HFFc6 (cell line): ENCODE measurements at places on chromosomes 7 and 10. TPM values are rescaled to one million over a fixed set of nuclear protein-coding genes. Genes with fewer than 3 reads are reported as not detected.

DNA sequence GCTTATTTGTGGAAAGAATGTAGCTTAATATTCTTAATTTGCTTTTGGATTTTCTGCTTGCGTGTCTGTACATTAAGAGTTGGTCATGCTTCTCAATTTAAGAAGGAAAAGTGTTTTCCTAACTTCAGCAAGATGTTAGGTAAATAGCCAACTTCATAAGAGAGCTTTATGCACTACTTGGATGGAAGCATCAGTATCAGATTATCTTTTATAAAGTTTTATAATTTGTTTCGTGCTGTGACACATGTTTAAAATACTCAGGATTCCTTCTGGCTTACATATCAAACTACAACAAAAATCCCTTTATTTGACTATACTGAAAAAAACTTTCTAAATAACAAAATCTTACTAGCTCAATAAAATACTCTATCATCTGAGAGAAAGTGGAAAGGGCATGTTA lies 34.8 kb upstream of the AGR2 start:
- DNase-seq, result no peak

DNA sequence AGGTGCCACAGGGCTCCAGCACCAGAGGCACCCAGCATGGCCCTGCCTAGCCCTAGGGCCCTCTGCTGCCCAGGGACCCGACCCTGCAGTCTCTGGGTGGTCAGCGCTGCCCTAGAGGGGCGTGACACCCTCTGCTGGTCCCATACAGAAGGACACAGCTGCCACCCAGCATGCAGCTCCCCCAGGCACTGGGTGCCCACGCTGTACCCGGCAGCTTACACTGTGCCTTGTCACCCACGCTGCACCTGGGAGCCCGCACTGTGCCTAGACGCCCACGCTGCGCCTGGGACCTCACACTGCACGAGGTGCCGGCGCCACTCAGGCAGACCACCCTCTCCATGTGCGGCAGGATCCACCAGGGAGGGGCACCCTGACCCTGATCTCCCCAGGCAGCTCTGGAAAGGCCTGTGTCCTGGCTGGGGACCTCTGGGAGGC lies 55.2 kb downstream of the PWWP2B start:
- DNase-seq, result no peak

GRCh38 chr10:71957546-71958275 lies 6.5 kb upstream of the CHST3 start:
- no peak for DNase-seq

- no peak for DNase-seq
Measured at GRCh38 chr7:5578495-5578894, 154.9 kb upstream of the TNRC18 start.

DNA sequence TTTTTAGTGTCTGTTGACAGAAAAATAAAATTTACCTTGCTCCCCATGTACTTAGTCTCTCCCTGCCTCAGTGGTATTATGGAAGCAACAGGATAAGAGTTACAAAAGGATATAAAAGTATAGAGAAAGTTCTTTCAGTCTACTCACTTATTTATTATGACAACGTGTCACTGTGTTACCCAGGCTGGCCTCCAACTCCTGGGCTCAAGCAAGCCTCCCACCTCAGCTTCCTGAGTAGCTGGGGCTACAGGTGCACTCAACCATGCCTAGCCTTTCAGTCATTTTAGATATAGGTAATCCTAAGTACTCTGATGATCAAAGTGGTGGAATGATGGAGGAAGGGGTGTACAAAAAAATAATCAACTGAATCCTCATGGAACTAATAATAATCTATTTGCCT lies 215.2 kb upstream of the MKLN1 start:
- no peak for DNase-seq

Gene AP1S1
- 154 to 177 TPM (median 164 TPM) in 3 replicates for total RNA-seq

DNA sequence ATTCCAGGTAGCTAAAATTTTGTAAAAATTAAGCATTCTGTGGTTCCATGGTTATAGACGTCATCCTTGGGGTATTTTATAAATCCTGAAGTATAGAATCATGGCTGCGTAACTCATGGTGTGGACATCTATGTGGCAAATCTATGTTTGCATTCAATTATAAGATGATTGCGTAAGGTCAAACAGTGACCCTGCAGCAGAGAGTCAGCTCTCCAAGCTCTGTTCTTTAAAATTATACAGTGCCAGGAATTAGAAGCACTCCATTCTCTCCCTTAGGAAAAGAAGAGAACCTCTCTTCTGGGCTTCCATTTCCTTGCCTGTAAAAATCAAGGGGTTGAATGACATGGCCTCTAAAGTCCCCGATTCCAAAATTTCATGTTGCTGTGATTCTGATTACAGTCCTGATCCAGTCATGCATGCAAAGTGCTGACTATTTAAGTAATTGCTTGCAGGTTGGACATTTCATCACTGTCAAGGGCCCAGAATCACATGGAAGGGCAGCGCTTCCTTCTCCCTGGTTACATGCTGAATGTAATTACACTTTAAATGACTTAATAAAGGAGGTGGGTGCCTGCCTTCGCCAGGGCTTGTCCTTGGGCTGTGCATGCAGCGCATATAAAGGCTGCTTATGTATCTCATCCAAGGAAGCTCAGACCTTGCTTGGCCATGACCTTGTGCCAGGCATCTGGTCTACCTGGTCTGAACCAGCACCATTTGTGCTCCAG lies 550.7 kb downstream of the TYW1 start:
- no peak for DNase-seq

DNA sequence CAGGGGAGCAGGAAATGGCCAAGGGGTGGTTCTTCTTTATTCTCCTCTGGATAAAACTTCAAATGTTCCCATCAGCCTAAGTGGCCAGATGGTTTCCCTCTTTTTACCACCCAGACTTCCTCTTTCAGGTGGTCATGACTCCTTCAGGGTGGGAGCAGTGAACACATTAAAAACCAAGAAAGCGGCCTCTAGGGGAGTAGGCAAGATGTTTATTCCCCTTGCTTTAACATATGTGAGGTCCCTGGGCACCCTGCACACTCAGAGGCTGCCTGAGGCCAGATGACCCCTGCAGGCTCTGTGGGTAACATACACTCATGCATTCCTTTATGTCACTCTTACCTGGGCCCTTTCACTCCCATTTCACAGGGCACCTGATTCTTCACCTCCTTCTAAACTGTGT lies 357.4 kb downstream of the ABCA13 start:
- DNase-seq, result no peak

- DNase-seq, result no peak
Measured at GRCh38 chr7:127897704-127898454, 133.4 kb downstream of the LRRC4 start.

Gene AGR3
- total RNA-seq, result not detected in 3 replicates

GRCh38 chr7:33054261-33054964 lies 8.2 kb downstream of the NT5C3A start:
- peak; percentile 46 for DNase-seq

GRCh38 chr7:138204285-138204981 lies 128.2 kb downstream of the AKR1D1 start:
- DNase-seq, result no peak

GRCh38 chr7:17937506-17938120 lies 2.7 kb downstream of the SNX13 start:
- no peak for DNase-seq

Gene UNCX
- not detected in 3 replicates for total RNA-seq

Gene UBE2D1
- total RNA-seq, result 7.9 to 10.4 TPM (median 8.9 TPM) in 3 replicates

- no peak for DNase-seq
Measured at GRCh38 chr10:63910806-63911205, 389.6 kb downstream of the REEP3 start.

Gene EBLN1
- total RNA-seq, result not detected in 3 replicates

Gene RPS24
- total RNA-seq, result 1,386 to 1,479 TPM (median 1,398 TPM) in 3 replicates

- no peak for DNase-seq
Measured at GRCh38 chr10:99235658-99236626, at the start of gene HPSE2. TSS of gene HPSE2 (minus strand) at chr10:99235852.

- no peak for DNase-seq
Measured at GRCh38 chr10:69629897-69630650, at the start of gene FAM241B. TSS of gene FAM241B (plus strand) at chr10:69630247. CDS start at chr10:69631744, 1,497 bp downstream.

GRCh38 chr10:86730227-86730626 lies 26.2 kb upstream of the BMPR1A start:
- no peak for DNase-seq

- peak; percentile 82 for DNase-seq
Measured at GRCh38 chr7:134618756-134619530, 27.7 kb upstream of the BPGM start.

GRCh38 chr7:31134246-31135188 lies 82.4 kb downstream of the ADCYAP1R1 start:
- DNase-seq, result peak; percentile 46

DNA sequence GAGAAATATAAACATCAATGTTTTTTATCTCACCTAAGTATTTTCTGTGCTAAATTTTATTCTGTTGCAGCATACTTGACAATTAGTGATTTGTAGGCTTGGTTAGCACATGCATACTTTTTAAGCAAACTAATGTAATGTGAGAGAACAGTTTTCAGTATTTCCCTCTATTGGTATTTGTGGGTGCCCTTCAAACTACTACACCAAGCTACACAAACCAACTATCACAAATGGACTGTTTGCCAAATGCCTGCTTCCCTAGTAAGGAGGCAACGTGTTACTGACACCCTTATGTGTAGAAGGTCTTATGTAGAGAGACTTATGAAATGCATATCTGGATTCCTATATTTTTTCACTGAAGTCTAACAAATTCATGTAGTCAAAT lies 98.4 kb upstream of the FZD1 start:
- peak; percentile 13 for DNase-seq

GRCh38 chr10:58641708-58642107 lies 129.0 kb downstream of the BICC1 start:
- DNase-seq, result peak; percentile 75

GRCh38 chr7:90833443-90833842 lies 237.3 kb downstream of the CDK14 start:
- peak; percentile 46 for DNase-seq

Gene JAZF1
- total RNA-seq, result 19.2 to 24.8 TPM (median 20.7 TPM) in 3 replicates

Gene CCM2
- 50.0 to 57.2 TPM (median 50.5 TPM) in 3 replicates for total RNA-seq
